ENCODE measurements at places on chromosomes 5 and 9. TPM values are rescaled to one million over a fixed set of nuclear protein-coding genes. Genes with fewer than 3 reads are reported as not detected.

- H3K27me3 ChIP-seq, result no peaks in the 10 kb centered on the region
- H3K36me3 ChIP-seq, result no peaks in the 10 kb centered on the region
- no peak overlapping the region for H3K27ac ChIP-seq
- no peak for DNase-seq
Observed at GRCh38 chr5:139733698-139734538, 61.7 kb upstream of the PSD2 start.

- H3K4me3 ChIP-seq, result no peak overlapping the region
- H3K27me3 ChIP-seq, result no peaks in the 10 kb centered on the region
- H3K4me1 ChIP-seq, result no peaks in the 10 kb centered on the region
Observed at GRCh38 chr9:87630266-87630665, 95.7 kb upstream of the CTSL start.

GRCh38 chr5:110203661-110204060 lies 513.9 kb downstream of the MAN2A1 start:
- no peaks in the 10 kb centered on the region for H3K4me1 ChIP-seq
- no peak for DNase-seq
- no peaks in the 10 kb centered on the region for H3K36me3 ChIP-seq
- no peak overlapping the region for H3K27ac ChIP-seq
- H3K27me3 ChIP-seq, result no peaks in the 10 kb centered on the region
- no peak overlapping the region for H3K4me3 ChIP-seq

DNA sequence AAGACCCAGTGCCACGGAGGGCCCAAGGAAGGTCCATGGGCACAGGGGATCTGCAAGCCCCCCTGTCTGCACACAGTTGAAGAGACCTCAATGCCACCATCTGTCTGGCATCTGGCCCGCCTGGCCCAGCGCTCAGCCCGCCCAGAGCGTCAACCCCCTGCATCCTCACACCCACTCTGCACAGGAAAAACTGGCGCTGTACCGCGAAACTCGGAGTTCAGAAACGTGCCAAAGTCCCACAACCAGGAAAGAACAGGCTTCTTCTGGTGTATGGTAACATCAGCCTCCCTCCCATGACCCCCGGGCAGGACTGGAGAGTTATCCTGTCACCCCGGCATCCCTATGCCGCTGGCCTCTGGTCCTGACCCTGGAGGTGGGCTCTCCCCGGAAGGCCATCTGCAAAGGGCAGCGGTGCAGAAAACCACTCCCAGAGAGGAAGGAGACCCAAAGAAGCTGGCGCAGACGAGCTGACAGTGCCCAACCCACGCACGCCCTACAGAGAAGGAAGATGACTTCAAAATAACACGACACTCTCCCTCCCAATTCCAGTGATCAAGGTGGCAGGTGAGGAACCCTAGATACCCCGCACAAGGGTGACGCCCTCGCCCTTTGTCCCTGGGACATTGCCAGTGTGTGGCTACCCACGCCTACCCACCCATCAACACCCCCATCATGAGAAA lies 18.9 kb downstream of the VAV2 start:
- no peak overlapping the region for H3K27ac ChIP-seq
- no peak for DNase-seq
- H3K27me3 ChIP-seq, result no peaks in the 10 kb centered on the region
- no peaks in the 10 kb centered on the region for H3K36me3 ChIP-seq

- no peaks in the 10 kb centered on the region for H3K4me1 ChIP-seq
- DNase-seq, result peak; percentile 11
- H3K27me3 ChIP-seq, result no peaks in the 10 kb centered on the region
- no peak overlapping the region for H3K27ac ChIP-seq
- no peaks in the 10 kb centered on the region for H3K36me3 ChIP-seq
Observed at GRCh38 chr5:11785771-11786352, 118.4 kb downstream of the CTNND2 start.

- H3K4me3 ChIP-seq, result no peak overlapping the region
- no peaks in the 10 kb centered on the region for H3K27me3 ChIP-seq
- DNase-seq, result no peak
- H3K36me3 ChIP-seq, result no peaks in the 10 kb centered on the region
- peaks cover 4% of the 10 kb centered on the region for H3K4me1 ChIP-seq
Observed at GRCh38 chr5:179526978-179527377, 23.4 kb upstream of the RUFY1 start.

DNA sequence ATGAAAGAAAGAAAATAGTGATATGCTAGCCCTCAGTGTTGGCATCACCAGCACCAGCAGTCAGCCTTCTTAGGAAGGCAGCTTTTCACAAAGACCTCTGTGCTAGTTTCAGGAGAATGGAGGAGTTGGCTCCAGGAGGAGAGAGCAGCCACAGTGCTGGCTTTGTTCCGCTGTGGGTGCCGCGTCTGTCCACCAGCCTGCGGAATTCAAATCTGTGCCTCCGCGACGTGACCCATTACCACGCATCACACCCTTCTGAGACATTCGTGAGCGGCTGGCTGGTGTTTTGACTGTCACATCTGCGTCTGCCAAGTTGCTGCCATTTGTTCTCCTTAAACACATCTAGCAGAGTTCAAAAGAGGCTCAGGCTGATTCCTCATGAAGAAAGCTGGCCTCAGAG lies 34.4 kb downstream of the SNX18 start:
- no peaks in the 10 kb centered on the region for H3K27me3 ChIP-seq
- peaks cover 25% of the 10 kb centered on the region for H3K4me1 ChIP-seq
- H3K4me3 ChIP-seq, result no peak overlapping the region
- no peak overlapping the region for H3K27ac ChIP-seq

DNA sequence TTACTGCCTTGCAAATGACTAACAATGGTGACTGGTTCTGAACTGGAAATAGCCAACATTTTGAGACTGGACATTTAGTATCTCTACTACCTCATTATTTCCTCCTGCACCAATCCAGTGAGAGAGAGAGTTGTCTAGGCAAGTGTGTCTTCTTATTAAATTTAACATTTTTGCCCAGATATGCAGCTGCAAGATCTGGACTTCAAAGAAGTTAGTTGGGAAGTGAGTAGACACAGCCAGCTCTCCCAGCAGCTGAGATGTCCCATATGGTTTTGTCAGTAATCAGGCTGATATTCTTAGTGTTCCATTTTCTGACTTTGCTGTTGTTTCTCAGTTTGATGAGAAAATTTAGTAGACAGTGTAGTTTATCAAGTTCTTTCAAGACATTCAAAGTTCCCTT lies 1778.8 kb upstream of the CDH6 start:
- no peaks in the 10 kb centered on the region for H3K36me3 ChIP-seq
- no peak for DNase-seq

DNA sequence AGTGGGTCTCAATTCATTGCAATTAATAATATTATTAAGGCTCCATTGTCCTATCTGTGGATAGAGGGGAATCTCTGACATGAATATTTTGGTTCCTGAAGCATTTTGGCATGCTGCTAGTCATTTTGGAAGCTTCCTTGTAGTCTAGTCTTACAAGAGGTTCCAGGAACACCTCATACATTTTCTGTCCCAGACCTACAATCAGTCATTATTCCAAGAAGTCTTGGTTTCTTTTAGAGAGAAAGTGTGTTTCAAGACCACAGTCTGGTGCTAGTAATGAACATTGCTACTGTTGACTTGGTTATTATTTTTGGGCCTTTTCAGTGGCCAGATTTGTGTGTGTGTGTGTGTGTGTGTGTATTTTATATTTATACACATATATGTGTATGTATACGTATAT lies 98.9 kb downstream of the ERCC6L2 start:
- peaks cover 51% of the 10 kb centered on the region for H3K36me3 ChIP-seq
- no peak for DNase-seq
- H3K4me3 ChIP-seq, result no peak overlapping the region
- no peaks in the 10 kb centered on the region for H3K4me1 ChIP-seq
- H3K27me3 ChIP-seq, result no peaks in the 10 kb centered on the region

- H3K27ac ChIP-seq, result no peak overlapping the region
- no peak for DNase-seq
- no peak overlapping the region for H3K4me3 ChIP-seq
- H3K4me1 ChIP-seq, result no peaks in the 10 kb centered on the region
- no peaks in the 10 kb centered on the region for H3K36me3 ChIP-seq
- no peaks in the 10 kb centered on the region for H3K27me3 ChIP-seq
Observed at GRCh38 chr5:18119156-18119785, 485.0 kb downstream of the TAF11L14 start.

GRCh38 chr5:136210259-136210658 lies 17.3 kb upstream of the SMIM32 start:
- no peak overlapping the region for H3K27ac ChIP-seq
- H3K36me3 ChIP-seq, result no peaks in the 10 kb centered on the region
- no peak for DNase-seq
- H3K4me1 ChIP-seq, result no peaks in the 10 kb centered on the region
- no peak overlapping the region for H3K4me3 ChIP-seq
- peaks cover 20% of the 10 kb centered on the region for H3K27me3 ChIP-seq

- no peaks in the 10 kb centered on the region for H3K4me1 ChIP-seq
- no peak overlapping the region for H3K4me3 ChIP-seq
- H3K36me3 ChIP-seq, result no peaks in the 10 kb centered on the region
- DNase-seq, result no peak
Observed at GRCh38 chr9:74512416-74512815, 15.3 kb downstream of the RORB start.

- no peak overlapping the region for H3K4me3 ChIP-seq
- DNase-seq, result no peak
- H3K27ac ChIP-seq, result peak overlapping the region; percentile 80
- peaks cover 27% of the 10 kb centered on the region for H3K4me1 ChIP-seq
- no peaks in the 10 kb centered on the region for H3K36me3 ChIP-seq
Observed at GRCh38 chr9:70615464-70616138, 201.1 kb upstream of the KLF9 start.

DNA sequence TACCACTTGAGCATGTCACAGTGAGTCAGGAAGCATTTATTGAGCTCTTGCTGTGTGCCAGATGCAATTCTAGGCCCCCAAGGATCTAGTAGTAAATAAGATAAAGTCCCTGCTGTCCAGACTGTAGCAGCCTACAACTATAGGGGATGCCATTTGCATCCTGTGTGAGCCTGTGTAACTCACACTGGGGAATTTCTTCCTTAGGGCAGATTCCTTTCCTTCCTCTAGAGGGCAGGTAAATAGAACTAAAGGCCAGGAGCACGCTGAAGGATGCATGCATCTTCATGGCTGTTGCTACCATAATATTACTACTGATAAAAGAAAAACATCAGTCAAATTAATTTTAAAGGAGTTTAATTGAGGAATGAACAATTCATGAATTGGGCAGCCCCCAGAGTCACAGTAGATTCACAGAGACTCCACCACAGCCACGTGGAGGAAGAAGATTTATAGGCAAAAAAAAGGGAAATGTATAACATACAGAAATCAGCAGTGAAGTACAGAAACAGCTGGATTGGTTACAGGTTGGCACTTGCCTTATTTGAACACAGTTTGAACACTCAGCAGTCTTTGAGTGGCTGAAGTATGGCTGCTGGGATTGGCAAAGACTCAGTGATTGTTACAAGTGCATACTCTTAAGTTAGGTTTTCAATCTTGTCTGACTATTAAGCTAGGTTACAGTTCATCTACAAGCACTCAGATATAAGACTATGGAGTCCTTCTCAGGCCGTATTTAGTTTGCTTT lies 98.9 kb downstream of the ACTL7B start:
- no peaks in the 10 kb centered on the region for H3K27me3 ChIP-seq
- H3K36me3 ChIP-seq, result no peaks in the 10 kb centered on the region
- H3K4me3 ChIP-seq, result no peak overlapping the region

GRCh38 chr5:59800347-59800893 lies 93.1 kb downstream of the PDE4D start:
- no peak overlapping the region for H3K4me3 ChIP-seq
- H3K27me3 ChIP-seq, result no peaks in the 10 kb centered on the region
- no peak overlapping the region for H3K27ac ChIP-seq
- no peak for DNase-seq
- peaks cover 23% of the 10 kb centered on the region for H3K4me1 ChIP-seq

GRCh38 chr9:85514256-85514655 lies 227.5 kb downstream of the AGTPBP1 start:
- no peaks in the 10 kb centered on the region for H3K4me1 ChIP-seq
- H3K27ac ChIP-seq, result no peak overlapping the region
- no peaks in the 10 kb centered on the region for H3K36me3 ChIP-seq
- H3K4me3 ChIP-seq, result no peak overlapping the region

- H3K4me3 ChIP-seq, result no peak overlapping the region
- no peak for DNase-seq
- H3K27ac ChIP-seq, result no peak overlapping the region
- no peaks in the 10 kb centered on the region for H3K36me3 ChIP-seq
- no peaks in the 10 kb centered on the region for H3K4me1 ChIP-seq
Observed at GRCh38 chr5:111887706-111888105, 130.7 kb upstream of the NREP start.

GRCh38 chr5:84706678-84707641 lies 322.3 kb upstream of the EDIL3 start:
- no peaks in the 10 kb centered on the region for H3K4me1 ChIP-seq
- no peak overlapping the region for H3K4me3 ChIP-seq
- no peak overlapping the region for H3K27ac ChIP-seq
- no peaks in the 10 kb centered on the region for H3K36me3 ChIP-seq

DNA sequence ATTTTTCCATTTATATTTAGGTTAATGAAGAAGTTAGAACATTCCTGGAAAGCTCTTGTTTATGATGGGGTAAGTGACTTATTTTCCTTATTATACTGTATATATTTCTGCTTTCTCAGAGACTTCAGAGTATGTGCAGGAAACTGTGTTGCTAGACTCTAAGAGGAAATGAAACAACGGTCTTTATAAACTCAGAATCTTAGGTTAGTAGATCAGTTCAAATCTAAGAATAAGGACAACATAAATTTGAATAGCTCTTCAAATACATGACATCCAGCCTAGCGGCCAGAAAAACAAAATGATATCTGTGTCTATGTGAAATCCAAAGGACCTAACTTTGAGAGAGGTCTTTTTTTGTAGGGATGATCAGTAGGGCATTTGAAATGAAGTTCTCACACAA lies 94.3 kb downstream of the PRKACG start:
- peaks cover 6% of the 10 kb centered on the region for H3K4me1 ChIP-seq
- H3K27ac ChIP-seq, result no peak overlapping the region
- DNase-seq, result no peak
- H3K27me3 ChIP-seq, result no peaks in the 10 kb centered on the region
- H3K4me3 ChIP-seq, result no peak overlapping the region
- H3K36me3 ChIP-seq, result peaks cover 15% of the 10 kb centered on the region

DNA sequence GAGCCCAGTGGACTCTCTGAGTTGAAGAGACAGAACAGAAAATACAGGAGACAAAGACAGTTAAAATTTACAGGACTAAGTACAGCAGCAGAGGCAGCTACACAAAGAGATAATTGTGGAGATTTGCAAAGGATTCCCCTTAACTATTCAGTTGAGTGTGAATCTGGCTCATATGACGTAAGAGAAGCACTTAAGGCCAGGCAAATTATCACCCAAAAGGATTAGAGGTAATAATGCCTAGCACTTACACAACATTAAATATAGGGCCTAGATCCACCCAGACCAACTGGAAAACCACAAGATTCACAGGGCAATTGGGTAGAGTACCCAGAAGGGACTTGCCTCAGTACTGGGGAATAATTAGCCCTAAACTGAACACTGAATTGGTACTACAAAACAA lies 41.3 kb downstream of the ADAMTS6 start:
- H3K4me1 ChIP-seq, result no peaks in the 10 kb centered on the region
- H3K27ac ChIP-seq, result no peak overlapping the region
- H3K27me3 ChIP-seq, result no peaks in the 10 kb centered on the region
- no peaks in the 10 kb centered on the region for H3K36me3 ChIP-seq

GRCh38 chr5:125038477-125038876 lies 292.0 kb upstream of the ZNF608 start:
- no peaks in the 10 kb centered on the region for H3K36me3 ChIP-seq
- no peak for DNase-seq
- no peak overlapping the region for H3K4me3 ChIP-seq
- no peaks in the 10 kb centered on the region for H3K27me3 ChIP-seq
- peaks cover 14% of the 10 kb centered on the region for H3K4me1 ChIP-seq

Gene CTSV
- 0.15 TPM for polyA plus RNA-seq

Gene PAEP
- polyA plus RNA-seq, result not detected

Gene TLX3
- not detected for polyA plus RNA-seq

Gene EXOC3
- 29.0 TPM for polyA plus RNA-seq

Gene KIF4B
- not detected for polyA plus RNA-seq

Gene NXNL2
- 0.09 TPM for polyA plus RNA-seq

Gene CCDC183
- polyA plus RNA-seq, result 9.2 TPM

Gene IFNA13
- polyA plus RNA-seq, result not detected

Gene TRAF1
- polyA plus RNA-seq, result 5.7 TPM

Gene CCNJL
- polyA plus RNA-seq, result 5.1 TPM

Gene HCN1
- 0.07 TPM for polyA plus RNA-seq
